Umbilical cord (tissue), 2 donors: ENCODE measurements at places on chromosomes 3 and 15. TPM values are rescaled to one million over a fixed set of nuclear protein-coding genes. Genes with fewer than 3 reads are reported as not detected.

CYP11A1 gene
- total RNA-seq, result 2.6 TPM

DNA sequence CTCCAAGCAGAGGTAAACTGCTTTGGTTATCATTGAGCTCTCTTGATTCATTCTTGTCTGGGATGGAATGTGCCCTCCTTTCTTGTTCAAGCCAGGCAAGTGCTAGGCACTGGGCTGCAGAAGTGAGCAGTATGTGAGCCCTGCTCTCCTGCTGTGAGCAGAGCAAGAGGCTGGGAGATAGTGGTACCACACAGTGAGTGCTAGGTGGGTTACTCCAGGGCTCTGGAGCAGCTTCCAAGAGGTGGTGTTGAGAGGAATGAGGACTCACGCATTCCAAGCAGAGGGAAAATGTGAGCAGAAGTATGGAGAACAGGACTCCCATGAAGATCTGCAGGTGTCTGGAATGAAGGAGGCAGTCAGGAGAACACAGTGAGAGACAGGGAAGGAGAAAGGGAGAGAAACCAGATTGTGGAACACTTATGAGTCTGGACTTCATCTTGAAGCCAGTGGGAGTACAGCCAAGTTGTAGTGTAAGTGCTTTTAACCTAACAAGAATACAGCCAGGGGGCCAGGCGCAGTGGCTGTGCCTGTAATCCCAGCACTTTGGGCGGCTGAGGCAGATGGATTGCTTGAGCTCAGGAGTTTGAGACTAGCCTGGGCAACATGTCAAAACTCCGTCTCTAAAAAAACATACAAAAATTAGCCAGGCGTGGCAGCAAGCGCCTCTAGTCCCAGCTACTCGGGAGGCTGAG, 199.9 kb upstream of the CTDSPL start:
- DNase-seq, result peak; percentile 95

GRM7 gene
- 4.1 TPM for total RNA-seq

DNA sequence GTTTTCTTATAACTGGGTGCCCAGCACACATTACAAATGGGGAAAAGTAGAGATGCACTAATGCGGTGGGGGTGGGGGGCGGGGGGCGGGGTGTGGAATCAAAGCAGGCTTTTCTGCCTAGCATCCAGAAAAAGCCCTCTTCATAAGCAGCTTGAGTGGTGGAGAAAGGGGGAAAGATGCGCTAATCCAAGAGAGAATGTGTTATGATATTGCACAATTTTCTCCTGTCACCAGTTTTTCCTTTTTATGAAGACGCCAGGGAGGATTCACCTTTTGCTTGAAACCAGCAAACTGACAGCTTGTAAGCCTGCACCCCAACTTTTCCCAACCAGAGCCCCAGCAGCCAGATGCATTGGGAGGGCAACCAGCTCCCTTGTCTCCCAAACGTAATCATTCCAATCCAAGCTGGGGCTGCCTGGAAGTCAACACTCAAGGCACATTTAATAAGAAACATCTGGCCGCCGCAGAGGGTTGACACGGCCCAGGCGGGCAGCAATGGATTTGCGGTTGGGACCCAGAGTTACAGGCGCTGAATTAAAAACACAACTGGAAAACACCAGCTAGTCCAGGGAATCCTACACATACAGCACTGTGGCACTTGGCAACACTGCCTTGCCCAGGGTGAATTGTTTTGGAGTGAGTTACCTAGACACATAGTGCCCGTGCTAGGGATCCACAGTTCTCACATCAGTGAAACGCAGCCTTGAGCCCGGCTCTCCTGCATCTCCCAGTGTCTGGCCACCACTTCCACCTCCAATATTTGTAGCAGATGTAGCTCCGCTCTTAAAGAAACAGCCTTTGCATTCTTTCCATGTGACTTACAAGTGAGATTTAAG, 218.5 kb upstream of the PRICKLE2 start:
- peak; percentile 75 for DNase-seq

DNA sequence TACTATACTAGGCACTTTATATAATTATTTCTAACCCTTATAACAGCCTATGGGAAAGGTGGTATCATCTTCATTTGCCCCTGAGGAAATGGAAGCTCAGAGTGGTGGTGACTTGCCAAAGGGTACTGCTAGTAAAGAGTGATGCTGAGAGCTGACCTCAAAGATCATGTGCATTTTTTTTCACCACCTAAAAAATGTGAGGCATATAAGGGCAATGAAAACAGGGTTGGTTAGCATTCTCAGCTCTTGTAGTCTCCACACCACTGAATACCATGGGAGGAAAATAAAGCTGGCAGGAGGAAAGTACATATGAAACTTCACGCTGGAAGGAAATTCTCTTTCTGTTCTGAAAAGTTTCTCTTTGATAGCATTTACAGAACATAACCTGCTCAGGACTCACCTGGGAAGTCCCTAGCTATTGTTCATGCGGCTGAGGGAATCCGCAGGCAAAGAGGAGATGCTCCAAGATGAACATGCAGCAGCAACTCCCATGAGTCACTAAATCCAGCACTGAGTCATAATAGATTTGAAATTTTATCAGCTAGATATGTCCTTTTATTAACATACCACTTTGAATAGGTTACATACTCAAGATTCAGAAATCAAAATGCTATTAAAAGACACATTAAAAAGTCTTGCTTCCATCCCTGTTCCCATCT, 17.3 kb downstream of the FAIM start:
- DNase-seq, result peak; percentile 29

- no peak for DNase-seq
These were observed 6.3 kb upstream of the CCDC54 start for GRCh38 chr3:107370907-107371306.

DNA sequence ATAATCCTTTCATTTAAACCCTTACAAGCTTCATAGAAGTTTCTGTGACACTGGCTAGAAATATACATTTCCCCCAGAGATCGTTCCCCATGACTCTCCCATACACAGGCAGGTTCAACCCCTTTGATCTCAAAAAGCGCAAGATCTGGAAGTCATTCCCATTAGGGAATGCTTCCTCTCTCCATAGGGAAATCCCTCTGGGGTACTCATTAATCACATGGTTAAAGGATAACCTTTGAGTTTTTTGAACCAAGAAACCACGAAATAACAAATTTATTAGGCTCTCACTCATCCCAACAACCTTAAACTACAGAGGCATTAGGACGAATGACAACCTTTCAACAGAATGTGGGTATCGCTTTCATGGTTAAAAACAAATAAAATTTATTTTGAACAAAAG, 211.9 kb upstream of the PRICKLE2 start:
- DNase-seq, result no peak

MED12L gene
- 2.2 TPM for total RNA-seq

- no peak for DNase-seq
These were observed 44.8 kb upstream of the B3GNT5 start for GRCh38 chr3:183208260-183208659.

DNA sequence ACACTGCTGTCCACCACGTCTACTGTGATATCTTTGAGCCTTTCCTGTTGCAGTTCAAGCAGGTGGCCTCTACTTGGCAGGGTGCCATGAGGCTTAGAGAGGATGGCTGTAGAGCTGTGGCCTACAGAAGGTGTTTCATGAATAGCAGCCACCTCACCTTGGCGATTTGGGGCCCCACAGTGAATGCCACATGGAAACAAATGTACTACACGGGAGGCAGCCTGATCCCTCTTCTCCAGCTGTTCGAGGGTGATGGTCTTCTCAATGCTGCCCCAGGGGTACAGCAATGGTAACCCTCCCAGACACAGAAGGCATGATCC, 70.7 kb downstream of the FAM43A start:
- DNase-seq, result no peak

DNA sequence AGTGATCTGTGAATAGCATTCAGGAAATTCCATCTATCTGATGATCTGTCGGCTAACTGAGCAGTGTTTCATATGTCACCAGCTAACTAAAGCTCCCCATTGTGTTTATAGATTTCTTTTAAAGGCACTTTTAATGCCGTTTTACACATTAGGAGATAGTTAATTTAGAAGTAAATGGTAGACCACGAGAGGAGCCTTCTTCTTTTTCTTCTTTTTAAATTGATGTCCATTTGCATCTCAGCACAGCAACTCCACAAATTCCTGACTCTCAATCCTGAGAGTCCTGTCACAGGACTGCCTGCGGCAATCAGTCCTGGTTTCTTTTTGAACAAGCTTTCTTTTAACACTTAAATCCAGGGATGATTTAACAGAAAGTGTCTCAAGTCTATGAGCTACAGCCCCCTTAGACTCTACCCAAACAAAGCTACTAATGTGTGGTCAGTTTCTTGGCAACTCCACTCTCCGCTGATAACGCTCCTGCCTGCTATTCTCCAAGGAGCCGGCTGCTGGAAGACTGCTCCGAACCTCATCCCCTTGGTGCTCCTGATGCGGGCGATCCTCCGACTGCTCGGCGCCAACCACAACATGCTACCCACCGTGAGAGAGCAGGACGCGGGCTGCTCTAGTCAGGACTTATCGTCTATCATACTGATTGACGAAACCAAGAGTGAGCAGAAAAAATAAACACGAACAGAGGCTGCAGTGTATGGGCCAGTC, 421.4 kb downstream of the MECOM start:
- DNase-seq, result peak; percentile 67

GRCh38 chr3:13217253-13217652, 144.0 kb upstream of the IQSEC1 start:
- DNase-seq, result no peak

CNTN4 gene
- 40.0 TPM for total RNA-seq

DAPK2 gene
- 2.2 TPM for total RNA-seq

DNA sequence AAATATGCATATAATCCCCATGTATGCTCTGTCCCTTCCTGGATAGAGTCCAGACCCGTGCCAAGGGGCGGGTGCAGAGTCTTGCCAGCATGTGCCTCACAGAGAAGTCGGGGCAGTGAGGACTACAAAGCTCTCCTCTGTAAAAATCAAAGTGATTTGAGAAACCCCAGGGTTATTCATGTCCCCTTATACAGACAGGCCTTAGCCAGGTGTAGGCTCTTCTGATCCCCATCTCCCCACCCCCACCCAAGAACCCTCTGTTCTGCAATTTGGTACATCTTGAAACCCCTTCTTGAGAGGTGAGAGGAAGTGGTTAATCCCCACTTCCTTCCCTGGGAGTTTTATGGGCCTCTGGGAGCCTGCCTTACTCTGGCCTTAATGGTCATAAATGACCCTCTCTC, 24.7 kb downstream of the TRIM71 start:
- DNase-seq, result no peak

DNA sequence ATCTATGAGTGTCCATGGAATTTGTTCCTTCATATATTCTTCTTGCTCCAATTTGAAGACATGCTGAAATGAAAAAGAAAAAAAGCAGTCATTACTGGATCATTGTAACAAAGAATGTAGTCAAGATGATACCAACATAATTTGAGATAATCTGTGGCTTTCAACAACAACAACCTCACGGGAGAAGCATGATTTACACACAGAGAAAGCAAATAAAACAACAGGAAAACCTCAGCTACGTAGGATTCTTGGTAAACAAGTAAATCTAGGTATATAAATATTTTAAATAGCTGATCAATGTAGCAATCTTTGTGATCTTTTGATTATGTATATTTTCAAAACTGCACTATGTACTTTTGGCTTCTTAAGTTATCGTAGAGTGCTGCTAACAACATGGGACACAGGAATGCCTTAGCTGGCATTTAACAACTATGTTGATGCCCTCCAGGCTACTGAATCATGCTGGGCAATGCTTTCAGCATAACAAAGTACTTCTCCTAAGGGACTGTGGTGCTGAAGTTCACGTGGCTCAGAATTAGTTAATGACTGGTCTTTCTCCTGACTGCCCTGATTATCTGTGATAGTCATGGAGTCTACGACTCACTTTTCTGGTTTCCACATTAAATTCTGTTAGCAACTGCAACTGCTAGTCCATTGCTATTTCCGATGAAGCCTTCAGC, 96.5 kb upstream of the MYO5C start:
- no peak for DNase-seq

HGD gene
- not detected for total RNA-seq

GRCh38 chr3:134462331-134462941, 23.3 kb downstream of the ANAPC13 start:
- DNase-seq, result peak; percentile 72

GRCh38 chr3:50047426-50047825, 41.3 kb upstream of the RBM5 start:
- DNase-seq, result no peak

GPR171 gene
- total RNA-seq, result 3.6 TPM

TERC gene
- total RNA-seq, result 274 TPM

DNA sequence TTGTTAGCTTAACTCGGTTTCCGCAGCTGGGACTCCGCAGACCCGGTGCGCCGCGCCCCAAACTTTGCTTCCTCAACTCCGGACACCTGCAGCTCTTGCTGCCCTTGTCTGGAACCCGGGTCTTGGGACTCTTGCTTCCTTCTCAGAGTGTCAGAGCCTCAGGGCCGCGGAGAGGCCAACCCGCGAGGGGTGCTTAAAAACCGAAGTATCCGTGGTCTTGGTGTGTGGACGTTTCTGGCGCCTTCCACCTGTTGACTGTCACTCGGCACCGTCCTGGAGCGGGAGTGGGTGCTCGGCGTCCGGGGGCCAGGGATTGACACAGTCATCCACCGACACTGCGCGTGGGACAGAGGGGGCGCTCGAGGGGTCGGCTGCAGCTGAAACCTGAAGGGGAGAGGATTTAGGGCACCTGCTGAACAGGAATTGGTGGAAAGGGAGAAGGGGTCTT, 386 bp downstream of the SQOR start:
- DNase-seq, result no peak

GRCh38 chr15:25624504-25625177, 185.8 kb upstream of the UBE3A start:
- no peak for DNase-seq

FBN1 gene
- total RNA-seq, result 1,693 TPM

- no peak for DNase-seq
These were observed 13.7 kb downstream of the SIAH2 start for GRCh38 chr3:150749255-150749654.

GRCh38 chr15:88678755-88679154, 39.9 kb downstream of the ISG20 start:
- DNase-seq, result no peak

DNA sequence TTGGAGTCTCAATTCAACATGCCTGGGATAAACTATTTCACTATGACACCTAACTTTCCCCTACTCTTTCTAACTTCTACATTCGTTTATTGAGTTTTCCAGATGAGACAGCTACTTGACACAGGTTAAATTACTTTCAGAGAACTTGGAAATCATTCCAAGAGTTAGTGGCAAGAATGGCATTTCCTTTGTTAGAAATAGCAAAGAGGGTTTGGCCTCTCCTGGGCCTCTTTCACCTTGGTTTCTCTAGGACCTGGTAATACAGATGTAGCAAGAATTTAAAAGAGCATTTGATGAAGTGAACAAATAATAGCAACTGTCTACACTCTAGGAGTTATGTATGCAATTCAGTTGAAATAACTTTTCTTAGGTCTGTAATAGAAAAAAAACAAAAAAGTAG, 748.9 kb downstream of the MECOM start:
- DNase-seq, result no peak

GRCh38 chr3:30764891-30765290, 129.6 kb downstream of the GADL1 start:
- no peak for DNase-seq

NANOGP8 gene
- not detected for total RNA-seq

- no peak for DNase-seq
These were observed 28.8 kb downstream of the GRAMD2A start for GRCh38 chr15:72168808-72169190.

DNA sequence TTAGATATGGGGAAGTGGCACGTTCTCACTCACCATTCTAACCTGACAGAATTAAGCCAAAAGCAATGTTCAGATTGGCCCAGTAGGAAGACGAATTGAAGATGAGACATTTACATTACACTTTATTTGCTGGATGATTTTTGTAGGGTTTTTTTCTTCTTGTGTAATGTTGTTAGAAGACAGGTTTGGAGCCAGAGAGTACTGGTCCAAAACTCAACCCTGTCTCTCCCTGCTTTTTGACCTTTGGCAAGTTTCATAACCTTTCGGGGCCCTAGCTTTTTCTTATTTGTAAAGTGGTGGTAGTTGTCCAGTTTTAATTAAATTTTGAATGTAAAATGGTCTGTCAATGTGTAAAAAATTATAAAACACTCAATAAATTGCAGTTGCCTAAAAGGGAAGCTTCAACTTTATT, 29.5 kb downstream of the PDE8A start:
- no peak for DNase-seq
